ENCODE measurements at places on chromosomes 16 and 17.

- DNase-seq = no peak
Measured at GRCh38 chr17:72387487-72387886, 266.7 kb downstream of the SOX9 start.

GRCh38 chr17:27519550-27519949 lies 63.3 kb downstream of the KSR1 start:
- no peak for DNase-seq

DNA sequence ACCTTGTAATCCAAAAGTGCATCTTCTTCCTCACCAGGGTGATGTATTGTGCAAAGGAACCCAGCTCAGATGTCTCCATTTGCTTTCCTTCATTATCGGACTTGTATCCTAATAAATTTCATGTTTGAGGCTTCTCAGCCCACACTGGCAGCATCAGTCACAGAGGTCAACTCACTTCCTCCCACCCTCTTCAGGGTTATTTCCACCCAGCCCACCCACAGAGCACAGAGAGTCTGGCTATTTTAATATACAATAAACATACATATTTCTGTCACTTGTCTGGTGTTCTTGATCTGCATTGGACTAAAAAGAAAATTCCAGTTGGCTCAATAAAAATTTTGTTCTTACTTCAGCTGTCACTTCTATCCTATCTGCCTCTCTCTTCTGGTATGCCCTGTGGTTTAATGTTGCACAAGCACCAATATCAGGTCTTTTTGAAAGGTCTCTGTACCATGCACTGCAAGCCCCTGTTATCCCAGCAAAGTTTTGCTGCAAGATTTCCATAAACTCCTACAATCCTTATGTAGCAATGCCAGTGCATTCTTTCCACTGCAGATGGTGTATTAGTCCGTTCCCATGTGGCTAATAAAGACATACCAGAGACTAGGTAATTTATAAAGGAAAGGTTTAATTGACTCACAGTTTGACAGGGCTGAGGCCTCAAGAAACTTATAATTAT lies 201.8 kb downstream of the CDH11 start:
- DNase-seq = no peak

DNA sequence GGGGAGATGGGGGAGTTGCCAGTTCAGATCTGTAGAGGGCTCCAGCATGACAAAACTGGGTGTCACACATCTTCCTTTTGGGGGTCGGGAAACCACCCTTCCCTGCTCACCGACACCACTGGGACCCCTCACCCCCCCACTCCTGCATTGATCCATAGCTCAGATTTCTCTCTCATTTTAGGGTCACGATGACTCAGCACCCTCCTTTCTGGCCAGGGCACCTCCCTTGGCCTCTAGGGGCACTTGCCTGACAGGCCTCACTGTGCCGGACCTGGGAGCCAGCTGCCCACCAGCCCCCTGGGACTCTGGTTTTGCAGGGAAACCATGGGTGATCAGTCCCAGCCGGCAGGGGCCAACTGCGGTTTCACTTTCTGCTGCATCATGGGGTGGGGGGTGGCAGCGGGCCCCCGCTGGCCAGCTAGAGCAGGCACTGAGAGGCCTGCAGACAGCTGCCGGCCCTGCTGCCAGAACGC lies 239.4 kb downstream of the MRTFB start:
- DNase-seq = no peak

GRCh38 chr17:73657473-73658116 lies 13.3 kb upstream of the SDK2 start:
- peak; percentile 62 for DNase-seq

DNA sequence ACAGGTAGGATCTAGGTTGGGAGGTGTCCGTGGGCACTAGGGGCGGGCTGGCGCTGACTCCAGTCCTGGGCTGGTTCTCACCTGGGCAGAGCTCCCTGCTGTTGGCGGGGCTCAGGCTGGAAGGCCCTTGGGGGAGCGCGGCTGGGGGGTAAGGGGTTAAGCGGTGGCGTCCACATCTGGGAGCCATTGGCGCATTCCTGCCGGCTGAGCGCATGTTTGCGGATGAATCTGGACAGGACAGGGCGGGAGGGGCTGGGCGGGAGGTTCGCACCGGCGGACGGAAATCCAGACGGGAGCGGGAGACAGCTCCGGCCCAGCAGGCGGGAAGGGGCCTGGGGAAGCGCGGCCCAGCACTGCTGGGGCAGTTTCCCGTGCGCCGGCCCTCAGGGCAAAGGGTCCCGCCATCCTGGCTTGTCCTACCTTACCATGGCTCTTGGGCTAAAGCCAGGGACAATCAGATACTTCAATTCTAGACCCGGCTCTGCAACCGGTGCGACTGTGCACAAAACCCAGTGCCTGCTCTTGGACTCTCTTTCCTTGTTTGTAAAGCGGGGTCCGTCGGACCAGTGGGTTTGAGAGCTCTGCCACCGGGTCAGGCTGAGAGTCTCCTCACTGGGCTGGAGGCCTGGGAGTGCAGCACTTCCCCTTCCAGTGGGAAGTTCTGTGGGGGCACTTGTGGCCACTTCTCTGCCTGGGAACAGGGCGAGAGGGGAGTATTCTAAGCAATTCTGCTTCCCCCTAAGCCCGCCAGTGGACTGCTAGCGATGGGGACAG lies 7.8 kb downstream of the RARA start:
- DNase-seq = peak; percentile 70

DNA sequence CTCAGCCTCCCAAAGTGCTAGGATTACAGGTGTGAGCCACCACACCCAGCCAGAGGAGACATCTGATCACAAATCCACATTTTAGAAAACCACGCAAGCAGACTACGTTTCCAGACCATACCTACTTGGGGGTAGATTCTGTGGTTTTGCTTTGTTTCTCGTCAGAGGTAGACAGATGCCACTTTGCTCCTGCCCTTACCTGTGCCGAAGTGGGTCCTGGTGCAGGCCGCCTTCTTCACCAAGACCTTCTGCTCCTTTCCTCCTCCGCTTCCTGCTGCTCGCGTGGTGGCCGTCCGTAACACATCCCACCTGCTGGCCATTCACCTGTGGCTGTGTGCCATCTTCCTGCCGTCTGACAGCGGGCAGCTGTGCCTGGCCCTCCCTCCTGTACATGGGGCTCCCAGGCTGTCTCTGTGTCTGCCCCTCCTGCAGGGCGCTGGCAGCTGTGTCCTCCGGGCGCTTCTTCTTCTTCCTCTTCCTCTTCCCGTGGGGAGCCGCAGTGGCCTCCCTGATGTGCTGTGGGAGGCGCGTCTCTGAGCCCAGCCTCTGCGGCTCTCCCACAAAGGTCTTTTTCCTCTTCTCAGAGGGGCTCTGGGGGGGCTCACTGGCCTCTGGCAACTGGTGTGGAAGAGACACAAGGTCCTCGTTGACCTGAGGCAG lies 21.2 kb upstream of the CYTH1 start:
- no peak for DNase-seq

- no peak for DNase-seq
Measured at GRCh38 chr17:36858119-36859002, 78.9 kb upstream of the LHX1 start.

DNA sequence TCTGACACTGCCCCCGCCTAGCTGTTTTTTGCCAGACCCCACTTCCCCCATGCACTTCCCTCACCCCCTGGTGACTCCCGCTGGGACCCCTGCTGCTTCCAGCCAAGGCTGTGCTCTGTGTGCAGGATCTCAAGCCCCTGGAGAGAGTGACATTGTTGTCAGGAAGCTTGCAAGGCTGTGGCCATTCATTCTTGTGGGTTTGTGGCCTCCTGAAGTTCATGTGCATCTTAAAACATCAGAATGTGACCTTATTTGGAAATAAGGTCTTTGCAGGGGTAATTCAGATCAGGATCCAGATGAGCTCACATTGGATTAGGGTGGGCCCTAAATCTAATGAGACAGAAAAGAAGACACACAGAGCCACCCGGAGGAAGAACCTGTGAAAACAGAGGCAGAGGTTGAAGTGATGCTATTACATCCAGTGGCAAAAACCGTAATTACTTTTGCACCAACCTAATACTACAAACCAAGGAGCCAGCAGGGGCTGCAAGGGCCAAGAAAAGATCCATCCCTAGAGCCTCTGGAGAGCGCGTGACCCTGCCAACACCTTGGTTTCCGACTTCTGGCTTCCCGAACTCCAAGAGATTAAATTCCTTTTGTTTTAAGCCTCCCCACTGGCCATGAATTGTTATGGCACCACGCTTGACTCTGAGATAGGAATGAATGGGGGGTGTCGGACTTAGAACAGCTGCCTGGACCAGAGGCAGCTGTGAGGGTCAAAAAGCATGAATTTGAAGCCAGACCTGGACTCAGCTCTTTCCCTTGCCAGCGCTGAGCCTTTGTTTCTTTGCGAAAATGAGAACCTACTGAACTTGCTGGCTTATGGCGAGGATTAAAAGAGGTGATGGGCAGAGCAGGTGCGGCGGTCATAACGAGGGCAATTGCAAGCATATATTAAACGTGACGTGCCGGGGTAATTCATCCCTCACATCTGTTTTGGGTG lies 75.5 kb downstream of the BMERB1 start:
- DNase-seq = no peak

All from mucosa of gallbladder (tissue), 1 donor.